Activated CD8-positive, alpha-beta memory T cell treated with anti-CD3 and anti-CD28 coated beads for 1 hour (primary cell): ENCODE measurements at places on chromosomes 13 and 19.

- no peak for DNase-seq
Measured at GRCh38 chr13:50843257-50844083, at the start of gene DLEU7. TSS of gene DLEU7 (minus strand) at chr13:50843692. CDS start at chr13:50843646, 46 bp downstream.

GRCh38 chr19:44512326-44513298, 12.3 kb upstream of the ZNF180 start:
- DNase-seq = no peak

DNA sequence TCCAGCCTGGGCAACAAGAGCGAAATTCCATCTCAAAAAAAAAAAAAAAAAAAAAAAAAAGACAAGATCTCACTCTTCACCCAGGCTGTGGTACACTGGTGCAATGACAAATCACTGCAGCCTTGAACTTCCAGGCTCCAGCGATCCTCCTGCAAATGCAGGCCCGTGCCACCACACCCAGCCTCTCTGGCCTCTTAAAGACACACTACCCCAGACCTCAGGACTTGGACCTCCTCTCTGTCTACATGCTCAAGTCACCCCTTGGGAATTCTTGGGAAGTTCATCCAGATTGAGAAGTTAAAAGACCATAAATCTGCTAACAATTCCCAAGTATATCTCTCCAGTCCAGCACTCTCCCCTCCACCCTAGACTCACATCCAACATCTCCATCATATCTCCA, 10.6 kb upstream of the HIPK4 start:
- DNase-seq = no peak

DNA sequence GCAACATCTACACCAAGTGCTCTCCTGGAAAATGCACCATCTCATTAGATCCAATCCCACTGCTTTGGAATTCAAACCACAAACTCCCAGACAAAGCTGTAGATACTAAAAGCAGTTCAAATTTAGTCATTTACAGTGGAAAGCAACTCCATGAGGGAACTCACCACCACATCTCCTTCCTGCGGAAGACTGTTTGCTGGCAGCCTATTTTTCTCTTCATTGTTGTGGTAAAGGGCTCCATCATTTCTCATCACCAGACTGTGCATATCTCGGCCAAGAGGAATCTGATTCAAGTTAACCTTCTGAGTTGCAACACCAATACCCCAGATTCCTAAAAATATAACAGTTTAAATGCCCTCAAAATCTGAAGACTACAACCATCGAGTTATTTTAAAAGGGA, 8.4 kb downstream of the SPRYD7 start:
- no peak for DNase-seq

- DNase-seq = no peak
Measured at GRCh38 chr19:33390908-33391630, 17.6 kb downstream of the CEBPG start.

DNA sequence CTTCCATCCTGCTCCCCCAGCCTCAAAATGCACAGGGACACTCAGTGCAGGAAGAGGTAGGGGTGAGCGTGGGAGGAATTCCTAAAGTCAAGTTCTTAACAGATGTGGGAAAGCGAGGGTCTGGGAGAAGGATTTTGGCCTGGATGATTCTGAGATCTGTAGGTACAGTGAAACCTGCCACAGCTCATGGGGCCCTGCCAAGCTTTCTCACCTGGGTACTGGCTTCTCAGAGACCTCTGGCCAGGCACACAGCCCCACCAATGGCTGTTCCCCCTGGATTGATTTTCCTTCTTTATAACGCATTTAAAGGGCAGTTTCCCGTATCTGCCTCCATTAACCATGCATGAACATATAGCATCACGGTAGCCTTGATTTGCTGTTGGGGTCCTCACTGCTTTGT, 47.0 kb upstream of the GSX1 start:
- no peak for DNase-seq

- no peak for DNase-seq
Measured at GRCh38 chr13:59846845-59847620, 316.7 kb downstream of the DIAPH3 start.

GRCh38 chr13:21568854-21569253, 35.1 kb downstream of the MICU2 start:
- no peak for DNase-seq

DNA sequence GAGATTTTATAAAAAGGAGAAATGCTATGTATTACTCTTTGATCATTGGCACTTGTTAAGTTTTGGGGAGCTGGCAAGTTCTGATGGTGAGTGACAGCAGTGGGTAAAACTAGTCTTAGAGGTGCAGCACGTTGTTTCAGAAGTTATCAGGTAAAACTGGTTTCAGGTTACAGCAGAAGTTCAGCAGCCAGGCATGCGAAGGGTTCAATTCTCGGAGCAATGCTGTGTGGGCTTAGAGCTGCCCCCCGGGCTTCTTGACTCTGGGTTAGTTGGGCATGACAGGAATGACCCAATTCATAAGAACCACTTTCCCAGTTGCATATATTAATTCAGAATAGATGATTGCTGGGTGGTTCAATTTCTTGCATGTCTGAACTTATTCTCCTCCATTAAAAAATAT, 34.8 kb downstream of the ING1 start:
- no peak for DNase-seq

DNA sequence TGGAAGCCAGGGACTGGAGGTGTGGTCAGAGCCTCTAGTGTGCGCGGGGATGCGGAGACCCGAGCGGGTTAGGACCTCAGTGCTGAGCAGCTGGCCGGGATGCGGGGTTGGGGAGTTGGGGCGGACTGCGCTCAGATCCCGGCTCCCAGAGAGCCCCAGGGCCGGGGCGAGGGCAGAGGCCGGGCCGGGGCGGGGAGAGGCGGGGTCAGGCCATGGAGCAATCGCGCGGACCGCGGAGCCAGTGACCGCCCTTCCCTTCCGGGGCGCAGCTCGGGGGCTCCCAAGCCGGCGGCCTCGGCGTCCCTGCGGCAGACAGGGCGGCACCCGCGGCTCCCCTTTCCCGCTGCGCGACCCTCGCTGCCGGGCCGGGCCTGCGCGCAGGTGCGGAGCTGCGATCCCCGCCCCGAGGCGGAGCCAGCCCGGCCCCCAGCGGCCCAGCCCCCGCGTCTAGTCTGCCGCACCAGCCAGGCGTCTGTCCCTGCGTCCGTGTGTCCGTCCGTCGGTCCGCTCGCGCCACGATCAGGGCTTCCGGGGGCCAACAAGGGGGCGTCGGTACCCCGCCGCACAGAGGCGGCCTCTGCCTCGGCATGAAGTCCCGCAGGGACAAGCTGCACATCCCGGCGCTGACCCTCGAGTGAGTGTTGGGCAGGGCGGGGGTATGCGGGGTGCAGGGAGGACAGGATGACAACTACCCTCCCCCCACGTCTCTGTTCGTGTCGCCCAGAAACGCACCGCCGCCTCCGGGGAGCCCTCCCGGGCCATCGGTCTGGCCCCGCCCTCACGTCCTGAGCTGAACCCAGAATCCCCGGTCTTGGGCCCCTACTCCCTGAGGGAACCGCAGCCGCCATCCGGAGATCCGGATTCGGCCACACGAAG, 12.4 kb downstream of the MAST3 start:
- DNase-seq = peak; percentile 42

DNA sequence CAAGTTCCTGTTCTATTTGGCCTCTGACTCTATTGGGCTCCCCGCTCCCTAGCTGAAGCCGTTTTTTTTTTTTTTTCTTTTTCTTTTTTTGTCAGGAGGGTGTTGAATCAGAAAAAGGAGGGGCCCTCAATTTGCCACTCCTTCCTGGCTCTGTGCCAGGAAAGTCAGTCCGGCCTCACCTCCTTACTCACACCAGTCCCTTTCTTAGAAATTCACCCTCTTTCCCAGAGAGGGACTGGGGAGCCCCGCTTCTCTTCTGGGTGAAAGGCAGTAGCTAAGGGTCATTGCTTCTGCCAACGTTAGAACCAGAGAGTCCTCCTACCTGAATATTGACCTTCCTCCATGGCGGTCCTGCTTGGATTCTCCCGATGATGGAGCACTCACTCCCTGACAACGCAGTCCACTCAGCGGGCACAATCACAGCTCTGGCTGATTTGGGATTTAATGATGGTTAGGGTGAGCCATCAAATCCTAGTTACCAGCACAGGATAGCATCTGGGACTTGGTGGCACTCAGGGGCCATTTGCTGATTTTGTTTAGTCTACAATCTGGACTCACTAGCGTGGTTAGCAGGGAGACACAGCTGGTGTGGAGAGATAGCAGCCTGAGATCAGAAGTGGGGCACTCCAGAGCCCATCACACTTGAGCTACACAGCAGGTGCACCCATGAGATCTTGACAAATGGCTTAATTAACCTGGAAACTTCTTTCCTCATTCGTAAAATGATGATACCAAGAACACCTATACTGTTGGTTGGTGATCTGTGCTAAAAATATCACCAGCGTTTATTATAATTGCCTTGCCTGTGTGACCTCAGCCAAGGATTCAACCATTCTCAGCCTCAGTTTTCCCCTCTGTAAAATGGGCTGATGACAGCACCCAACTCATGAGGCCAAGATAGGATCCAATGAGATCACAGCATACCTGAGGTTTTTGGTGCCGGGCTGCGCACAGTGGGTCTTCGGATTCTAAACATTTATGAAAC, 2.2 kb downstream of the FCER2 start:
- no peak for DNase-seq

- DNase-seq = no peak
Measured at GRCh38 chr19:56348289-56348877, 33.7 kb upstream of the ZSCAN5A start.

DNA sequence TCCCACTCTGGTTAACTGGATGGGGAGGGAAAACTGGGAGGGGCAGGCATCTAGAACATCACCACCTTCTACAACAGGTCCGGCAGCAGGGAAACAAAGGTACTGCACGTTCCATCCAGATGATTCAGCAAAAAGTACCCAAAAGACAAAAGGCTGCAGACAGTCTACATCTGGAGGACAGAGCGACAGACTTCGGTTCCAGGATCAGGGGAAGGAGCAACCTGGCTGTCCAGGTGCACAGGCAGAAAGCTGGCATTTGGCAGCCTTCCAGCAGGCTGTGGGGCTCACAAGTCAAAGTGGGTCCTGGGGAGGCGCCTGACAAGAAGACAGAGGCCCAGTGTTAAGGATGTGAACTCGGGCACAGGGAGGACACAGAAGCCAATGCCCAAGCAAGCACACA, 202.9 kb downstream of the SUCLA2 start:
- no peak for DNase-seq

GRCh38 chr19:30590596-30591229, 218.5 kb downstream of the ZNF536 start:
- no peak for DNase-seq

DNA sequence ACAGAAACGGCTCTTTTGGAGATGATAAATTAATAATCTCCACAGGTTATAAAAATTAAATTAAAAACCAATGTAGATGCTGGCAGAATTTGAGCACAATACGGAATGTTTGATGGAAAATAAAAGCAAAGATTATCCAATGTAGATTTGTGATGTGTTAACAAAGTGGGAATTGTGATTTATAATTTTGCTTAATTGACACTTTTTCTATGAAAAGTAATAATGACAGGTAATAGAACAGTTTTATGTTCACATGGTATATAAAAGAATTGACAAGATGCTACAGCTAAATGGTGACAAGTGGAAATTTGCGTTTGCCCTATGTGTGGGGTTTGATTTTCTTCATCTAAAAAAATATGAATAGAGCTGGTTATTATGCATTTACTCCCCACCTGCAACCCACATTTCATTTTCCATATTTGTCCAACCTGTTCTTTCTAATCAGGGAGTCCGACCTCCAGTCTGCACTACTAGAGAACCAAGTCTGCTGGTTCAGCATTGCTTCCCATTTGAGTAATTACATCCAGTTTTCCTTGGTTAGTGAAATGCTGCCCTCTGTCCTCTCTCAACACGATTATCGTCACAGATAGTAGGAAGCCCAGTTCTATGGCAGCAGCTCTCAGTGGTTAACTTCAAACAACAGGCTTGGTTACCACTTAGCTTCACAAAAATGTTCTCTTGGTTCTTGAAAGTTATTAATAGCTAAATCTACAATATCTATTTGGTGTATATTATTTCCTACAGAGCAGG, 61.4 kb upstream of the SLITRK1 start:
- DNase-seq = no peak

DNA sequence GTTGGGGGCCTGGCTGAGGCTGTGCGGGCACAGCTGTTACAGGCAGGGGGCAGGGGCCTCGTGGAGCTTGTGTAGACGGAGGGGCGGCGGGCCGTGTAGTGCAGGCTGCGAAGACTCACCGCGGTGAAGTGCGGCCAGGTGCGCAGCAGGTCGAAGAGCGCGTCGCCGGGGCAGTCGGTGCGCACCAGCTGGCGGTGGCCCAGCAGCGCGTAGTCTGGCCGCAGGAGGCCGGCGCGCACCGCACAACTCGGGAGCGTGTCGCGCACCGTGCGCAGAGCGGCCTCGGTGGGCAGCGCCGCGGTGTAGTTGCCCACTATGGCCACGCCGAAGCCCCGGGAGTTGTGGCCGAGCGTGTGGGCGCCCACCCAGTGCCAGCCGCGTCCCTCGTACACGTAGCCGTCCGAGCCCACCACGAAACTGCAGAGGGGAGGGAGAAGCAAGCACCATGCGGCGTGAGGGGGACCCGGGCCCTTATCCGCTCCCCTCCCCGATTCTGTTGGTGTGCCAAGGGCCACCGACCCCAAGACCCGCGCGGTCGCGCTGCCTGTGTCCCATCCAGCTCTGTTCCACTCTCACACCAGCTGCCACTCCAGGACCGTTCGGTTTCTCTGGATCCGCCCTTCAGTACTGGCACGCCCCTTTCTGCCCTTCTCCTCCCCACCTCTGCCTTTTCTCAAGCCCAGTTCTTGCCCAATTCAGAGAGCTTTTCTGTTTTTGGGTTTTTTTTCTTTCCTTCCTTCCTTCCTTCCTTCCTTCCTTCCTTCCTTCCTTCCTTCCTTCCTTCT, 5.4 kb upstream of the RASAL3 start:
- no peak for DNase-seq

DNA sequence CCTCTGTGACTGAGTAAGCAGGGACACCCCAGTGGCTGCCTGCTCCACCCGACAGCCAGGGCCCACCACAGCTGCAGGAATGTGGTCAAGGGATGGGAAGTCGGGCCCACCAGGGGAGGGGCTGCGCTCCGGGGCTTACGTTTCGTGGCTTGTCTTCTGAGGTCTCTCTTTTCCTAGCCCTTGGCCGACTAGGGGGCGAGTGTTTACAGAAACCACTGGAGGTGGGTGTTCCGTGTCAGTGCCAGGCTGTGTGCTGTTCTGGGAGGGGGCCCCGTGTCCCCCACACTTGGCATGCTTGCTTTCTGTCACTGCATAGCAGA, 4.5 kb downstream of the ADAT3 start:
- no peak for DNase-seq

DNA sequence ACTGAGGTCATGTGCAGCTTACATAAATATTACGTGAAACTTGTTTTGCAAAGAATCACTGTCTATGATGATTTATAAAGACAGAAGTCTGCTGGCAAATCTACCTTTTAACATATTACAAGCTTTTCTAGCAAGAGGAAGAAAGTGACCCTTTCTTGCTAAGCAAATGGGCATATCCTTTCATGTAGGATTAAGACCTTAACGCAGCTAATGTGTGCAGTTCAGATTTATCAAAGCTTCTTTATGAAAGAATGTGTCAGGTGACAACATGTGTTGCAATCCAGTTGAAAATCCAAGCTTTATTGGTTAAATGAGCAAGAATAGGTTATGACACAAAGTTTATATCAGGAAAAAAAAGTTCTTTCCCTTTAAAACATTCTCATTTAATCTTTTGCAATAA, 115.6 kb upstream of the NBEA start:
- no peak for DNase-seq

GRCh38 chr13:103335241-103335640, 269.0 kb upstream of the SLC10A2 start:
- no peak for DNase-seq
